A549 treated with RU486 at 1 μM for 4 hours (cell line): ENCODE measurements at places on chromosomes 2 and 18. TPM values are rescaled to one million over a fixed set of nuclear protein-coding genes. Genes with fewer than 3 reads are reported as not detected.

Gene ACMSD
- total RNA-seq: not detected in 5 replicates

Gene SERPINB12
- total RNA-seq: not detected in 5 replicates

Gene FSIP2
- total RNA-seq: not detected in 5 replicates

Gene PTPRM
- total RNA-seq: 25.4 to 32.4 TPM (median 28.9 TPM) in 5 replicates

Gene VAMP8
- total RNA-seq: 15.8 to 20.9 TPM (median 20.0 TPM) in 5 replicates

Gene CD8B2
- total RNA-seq: not detected in 5 replicates

Gene STARD6
- not detected in 5 replicates for total RNA-seq

Gene ACVR1C
- total RNA-seq: 0.01 to 0.06 TPM in 2 of 5 replicates, not detected in the others

Gene NCK2
- 20.4 to 29.2 TPM (median 24.5 TPM) in 5 replicates for total RNA-seq

Gene CRYBA2
- 0.54 TPM in 1 of 5 replicates, not detected in the others for total RNA-seq

Gene IL36B
- not detected in 5 replicates for total RNA-seq

Gene ARHGAP15
- total RNA-seq: not detected in 5 replicates

Gene GFPT1
- 19.2 to 30.0 TPM (median 26.7 TPM) in 5 replicates for total RNA-seq

Gene TMEM182
- 3.6 to 5.7 TPM (median 3.7 TPM) in 5 replicates for total RNA-seq

Gene SP140
- total RNA-seq: 0.08 to 0.39 TPM in 2 of 5 replicates, not detected in the others

Gene HAT1
- 41.1 to 90.4 TPM (median 74.5 TPM) in 5 replicates for total RNA-seq

Gene NLRC4
- not detected in 5 replicates for total RNA-seq

Gene SCYGR4
- not detected in 5 replicates for total RNA-seq

Gene GREB1
- total RNA-seq: 1.8 to 3.7 TPM (median 3.0 TPM) in 5 replicates

Gene DSG1
- not detected in 5 replicates for total RNA-seq

Gene DYNAP
- not detected in 5 replicates for total RNA-seq

Gene DSG2
- total RNA-seq: 29.9 to 63.9 TPM (median 58.5 TPM) in 5 replicates

Gene PDE11A
- 0.19 to 0.61 TPM (median 0.47 TPM) in 5 replicates for total RNA-seq

Gene RNF144A
- total RNA-seq: 4.5 to 8.2 TPM (median 7.6 TPM) in 5 replicates

Gene POTEE
- total RNA-seq: 0.03 to 0.09 TPM (median 0.05 TPM) in 4 of 5 replicates, not detected in the other

Gene KATNAL2
- total RNA-seq: 1.3 to 2.5 TPM (median 2.1 TPM) in 5 replicates

Gene MRPL44
- 44.7 to 51.4 TPM (median 47.7 TPM) in 5 replicates for total RNA-seq

Gene KCNK3
- total RNA-seq: 1.0 to 2.1 TPM (median 1.7 TPM) in 5 replicates

Gene POTEC
- total RNA-seq: not detected in 5 replicates

Gene RMDN2
- 2.4 to 6.3 TPM (median 5.0 TPM) in 5 replicates for total RNA-seq

Gene AGXT
- not detected in 5 replicates for total RNA-seq

Gene GCG
- not detected in 5 replicates for total RNA-seq

Gene THAP4
- total RNA-seq: 61.7 to 88.3 TPM (median 82.6 TPM) in 5 replicates

Gene KIF1A
- 0.56 to 0.75 TPM (median 0.66 TPM) in 5 replicates for total RNA-seq

Gene TGFBRAP1
- total RNA-seq: 14.8 to 17.2 TPM (median 16.9 TPM) in 5 replicates

Gene RESP18
- total RNA-seq: not detected in 5 replicates
